ENCODE measurements at places on chromosomes 4 and X.

DNA sequence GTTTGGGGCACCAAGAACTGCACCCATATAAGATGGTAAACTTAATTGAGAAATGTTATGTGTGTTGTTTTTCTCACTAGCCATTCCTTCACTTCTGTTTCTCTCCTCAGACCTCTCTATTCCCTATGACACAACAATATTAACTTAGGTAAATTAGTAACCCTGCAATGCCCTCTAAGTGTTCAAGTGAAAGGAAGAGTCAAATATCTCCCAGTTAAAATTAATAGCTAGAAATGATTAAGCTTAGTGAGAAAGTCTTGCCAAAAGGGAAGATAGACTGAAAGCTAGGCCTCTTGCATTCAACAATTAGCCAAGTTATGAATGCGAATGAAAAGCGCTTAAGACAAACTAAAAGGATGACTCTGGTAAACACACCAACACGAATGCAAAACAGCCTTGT, 132.9 kb upstream of the KLF8 start:
- DNase-seq, result no peak

GRCh38 chr4:141302924-141303323, 82.2 kb downstream of the ZNF330 start:
- DNase-seq, result no peak

GRCh38 chrX:136051611-136052010, 66.4 kb downstream of the SLC9A6 start:
- DNase-seq, result no peak

DNA sequence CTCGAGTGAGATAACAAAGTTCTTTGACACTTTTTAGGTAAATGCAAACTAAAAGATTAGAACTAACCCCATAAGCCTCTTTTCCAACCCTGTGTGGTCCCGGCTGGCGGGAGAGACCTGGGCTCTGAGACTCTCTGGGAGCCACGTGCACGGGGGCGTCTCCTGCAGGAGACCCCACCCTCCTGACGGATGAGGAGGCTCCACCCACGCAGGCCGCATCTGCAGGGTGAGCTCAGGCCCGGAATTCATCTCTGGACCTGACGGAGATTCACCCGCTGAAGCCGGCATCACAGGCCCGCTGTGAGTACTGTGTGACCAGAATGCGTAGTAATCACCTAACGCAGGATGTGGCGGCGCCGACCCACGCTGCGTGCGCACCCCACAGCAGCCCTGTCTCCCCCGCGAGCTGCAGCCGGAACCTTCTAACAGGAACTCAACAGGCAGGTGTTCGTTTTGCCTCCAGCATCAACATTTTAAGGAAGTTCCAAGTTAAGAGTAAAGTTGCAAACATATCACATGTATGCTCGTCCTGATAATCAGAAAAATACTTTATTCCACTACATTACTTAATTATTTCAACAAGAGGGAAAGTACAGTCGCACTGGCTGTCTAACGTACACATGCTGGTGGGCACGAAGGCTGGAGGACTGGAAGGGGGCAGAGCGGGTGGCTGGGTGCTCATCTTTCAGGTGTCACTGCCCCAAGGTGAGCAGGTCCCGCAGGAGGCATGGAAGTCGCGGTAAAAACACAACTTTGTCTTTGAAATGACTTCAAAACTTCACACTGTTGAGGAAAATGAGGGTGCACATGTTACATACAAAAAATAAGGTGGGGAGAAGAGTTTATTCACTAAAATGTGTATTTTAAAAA, 44.5 kb downstream of the FGFRL1 start:
- peak; percentile 44 for DNase-seq

GRCh38 chrX:40644821-40645358, 2.5 kb downstream of the CXorf38 start:
- peak; percentile 74 for DNase-seq

Data from amniotic epithelial cell (primary cell).